Activated CD8-positive, alpha-beta memory T cell treated with anti-CD3 and anti-CD28 coated beads for 48 hours (primary cell): ENCODE measurements at places on chromosomes 7 and 10.

DNA sequence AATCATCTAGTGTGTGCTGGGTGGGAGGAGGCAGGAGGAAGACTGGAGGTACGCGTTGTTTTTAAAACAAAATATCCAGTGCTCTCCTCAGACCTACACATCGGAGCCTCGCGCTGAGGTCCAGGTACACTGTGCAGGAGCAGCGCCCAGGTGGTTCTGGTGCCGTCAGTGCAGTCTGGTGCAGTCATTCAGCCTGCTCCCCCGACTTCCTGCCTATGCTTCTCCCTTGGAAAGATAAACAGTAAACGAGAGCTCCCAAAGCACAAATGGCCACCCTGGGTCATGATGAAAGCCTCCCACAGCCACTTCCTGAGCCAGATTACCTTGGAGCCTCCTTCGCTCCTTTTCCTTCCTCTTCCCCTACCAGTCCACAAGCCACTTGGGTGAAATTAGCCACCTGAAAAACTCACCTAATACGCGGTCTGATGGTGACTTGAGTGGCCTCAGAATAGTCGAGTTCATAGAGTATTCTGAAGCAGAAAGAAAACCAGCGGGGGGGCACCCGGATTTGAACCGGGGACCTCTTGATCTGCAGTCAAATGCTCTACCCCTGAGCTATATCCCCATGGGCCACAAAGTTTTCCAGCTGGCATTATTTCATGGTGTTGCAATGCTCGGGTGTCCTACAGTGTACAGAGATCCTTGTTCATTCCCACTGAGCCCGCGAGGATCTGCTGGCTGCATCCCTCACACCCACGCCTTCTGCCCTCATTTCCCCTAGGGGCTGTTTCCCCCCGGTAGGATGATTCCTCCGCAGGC is 82.5 kb downstream of the ZNF467 start:
- DNase-seq, result no peak

DNA sequence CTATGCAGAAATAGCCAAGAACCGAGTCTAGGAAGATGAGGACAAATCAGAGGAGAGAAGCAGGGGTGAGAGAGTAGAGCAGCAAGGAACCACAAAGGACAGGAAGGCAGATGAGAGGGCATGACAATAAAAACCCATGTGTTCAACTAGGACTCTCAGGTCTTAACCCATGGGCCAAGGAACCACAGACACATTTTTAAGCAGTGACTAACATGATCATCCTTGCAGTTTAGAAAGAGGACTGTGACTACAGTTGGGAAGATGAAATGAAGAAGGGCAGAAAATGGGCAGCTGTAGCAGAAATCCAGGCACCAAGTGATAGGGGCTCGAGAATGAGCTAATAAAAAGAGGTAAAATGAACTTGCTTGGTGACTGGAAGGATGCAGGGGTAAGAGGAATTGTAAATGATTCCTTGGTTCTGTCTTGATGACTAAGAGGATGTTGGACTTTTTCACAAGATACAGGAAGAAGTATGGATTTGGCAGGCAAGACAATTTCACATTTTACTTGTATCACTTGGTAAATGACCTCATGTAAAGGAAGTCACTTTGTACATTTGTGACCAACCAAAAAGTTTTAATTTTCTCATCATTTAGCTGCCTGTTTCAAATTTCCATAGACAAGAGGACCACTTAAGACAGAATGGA is 22.8 kb downstream of the SGMS1 start:
- no peak for DNase-seq

GRCh38 chr7:64551375-64552142 is 11.3 kb downstream of the ZNF680 start:
- no peak for DNase-seq

DNA sequence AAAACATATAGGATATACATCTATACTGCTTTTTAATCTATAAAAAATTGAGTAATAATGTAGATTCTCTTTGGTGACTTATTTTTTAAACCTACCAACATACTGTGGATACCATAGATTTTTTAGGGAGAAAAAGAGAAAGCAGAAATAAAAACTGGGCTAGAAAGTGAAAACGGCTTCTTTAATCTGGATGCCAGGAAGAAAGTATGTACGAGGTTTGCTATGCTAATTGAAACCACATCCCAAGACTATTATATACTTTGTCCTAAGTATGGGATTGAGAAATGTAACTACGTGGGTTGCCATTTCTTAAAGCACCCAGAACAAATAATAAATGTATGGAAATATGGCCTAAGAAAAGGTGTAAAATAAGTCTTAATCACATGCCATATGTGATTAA is 129.0 kb upstream of the NFE2L3 start:
- no peak for DNase-seq

GRCh38 chr10:17031637-17032635 is 97.7 kb downstream of the CUBN start:
- no peak for DNase-seq

DNA sequence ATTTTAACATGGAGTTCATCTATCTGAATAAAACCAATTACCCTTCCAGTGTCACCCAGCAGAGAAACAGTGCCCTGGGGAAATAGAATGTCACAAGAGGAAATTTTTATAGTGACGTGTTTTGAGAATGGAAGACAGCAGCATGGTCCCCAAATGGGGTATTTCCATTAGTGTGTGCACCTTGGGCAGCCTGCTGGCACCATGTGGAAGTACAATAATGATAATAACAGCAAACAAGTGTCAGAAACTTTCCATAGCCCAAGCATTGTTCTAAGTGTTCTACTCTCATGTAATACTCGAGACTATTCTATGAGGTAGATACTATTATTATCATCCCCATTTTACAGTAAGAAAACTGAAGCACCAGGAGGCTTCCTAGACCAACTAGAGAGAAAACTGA is 2.2 kb upstream of the PDE1C start:
- DNase-seq, result no peak

- DNase-seq, result no peak
These were observed 307.8 kb downstream of the PRPF18 start for GRCh38 chr10:13894412-13895093.

DNA sequence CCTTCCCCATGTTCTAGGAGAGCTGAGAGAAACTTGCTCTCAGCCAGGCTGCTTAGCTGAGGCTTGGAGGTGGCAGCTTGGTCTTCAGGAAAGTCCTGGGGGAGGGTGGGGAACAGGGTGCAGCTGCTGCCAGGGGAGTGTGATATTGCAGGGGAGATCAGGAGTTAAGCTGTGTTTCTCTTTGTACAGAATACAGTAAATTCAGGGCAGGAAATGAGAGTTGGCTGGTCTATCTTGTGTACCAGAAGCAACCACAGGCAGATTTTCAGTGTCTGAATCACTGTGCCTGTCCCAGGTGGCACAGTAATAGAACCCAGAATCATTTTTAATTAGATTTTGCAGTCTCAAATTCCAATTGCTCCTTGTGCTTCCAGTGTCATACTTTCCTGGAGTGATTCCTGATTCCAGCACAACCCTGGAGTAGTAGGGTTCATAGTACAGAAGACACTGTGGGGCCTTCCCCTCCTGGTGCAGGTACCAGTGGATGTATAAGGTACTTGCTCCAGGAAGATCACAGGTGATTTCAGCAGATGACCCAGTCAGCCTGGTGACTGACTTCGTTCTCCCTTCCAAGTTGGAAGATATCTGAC is 94.0 kb upstream of the TARP start:
- DNase-seq, result no peak

- no peak for DNase-seq
These were observed 297.6 kb upstream of the SP8 start for GRCh38 chr7:21084286-21084685.

GRCh38 chr10:107577221-107577620 is 412.7 kb upstream of the SORCS1 start:
- DNase-seq, result no peak

DNA sequence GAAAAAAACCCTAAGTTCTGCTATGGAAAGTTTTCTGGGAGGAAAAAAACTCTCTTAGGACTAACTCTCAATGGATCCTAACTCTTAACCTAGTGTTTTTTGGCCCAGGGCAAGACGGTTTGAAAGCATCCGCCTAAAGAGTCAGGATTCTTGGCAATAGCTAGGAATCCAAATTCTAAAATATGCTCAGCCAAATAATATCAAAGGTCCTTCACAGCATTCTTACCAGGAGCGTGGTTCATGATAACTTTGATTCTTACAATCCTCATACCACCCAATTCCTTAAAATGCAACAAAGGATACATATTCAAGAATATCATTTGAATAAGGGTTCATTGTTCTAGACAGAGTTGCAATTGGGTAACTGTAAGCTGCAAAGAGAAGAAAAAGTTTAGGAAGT is 21.3 kb downstream of the CPA1 start:
- no peak for DNase-seq
